ENCODE measurements at places on chromosomes 2 and 18.

DNA sequence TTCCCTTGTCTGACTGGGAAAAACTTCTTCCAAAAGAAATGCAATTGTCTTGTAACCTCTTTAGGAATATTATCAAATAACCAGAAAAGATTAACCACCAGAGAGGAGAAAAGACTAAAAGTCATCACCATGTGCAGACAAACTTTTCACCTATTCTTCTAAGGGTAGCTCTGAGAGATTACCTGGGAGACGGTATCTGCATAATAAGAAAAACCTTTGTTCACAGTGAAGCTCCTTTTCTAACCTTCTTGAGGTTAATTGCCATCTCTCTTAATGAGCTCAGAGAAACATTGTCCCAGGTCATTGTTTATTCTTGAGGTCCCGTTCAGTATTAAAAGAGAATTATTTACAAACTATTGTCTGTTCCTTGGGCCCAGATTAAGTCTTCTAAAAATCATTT is 1091.2 kb upstream of the LRRTM1 start:
- no peak for DNase-seq

DNA sequence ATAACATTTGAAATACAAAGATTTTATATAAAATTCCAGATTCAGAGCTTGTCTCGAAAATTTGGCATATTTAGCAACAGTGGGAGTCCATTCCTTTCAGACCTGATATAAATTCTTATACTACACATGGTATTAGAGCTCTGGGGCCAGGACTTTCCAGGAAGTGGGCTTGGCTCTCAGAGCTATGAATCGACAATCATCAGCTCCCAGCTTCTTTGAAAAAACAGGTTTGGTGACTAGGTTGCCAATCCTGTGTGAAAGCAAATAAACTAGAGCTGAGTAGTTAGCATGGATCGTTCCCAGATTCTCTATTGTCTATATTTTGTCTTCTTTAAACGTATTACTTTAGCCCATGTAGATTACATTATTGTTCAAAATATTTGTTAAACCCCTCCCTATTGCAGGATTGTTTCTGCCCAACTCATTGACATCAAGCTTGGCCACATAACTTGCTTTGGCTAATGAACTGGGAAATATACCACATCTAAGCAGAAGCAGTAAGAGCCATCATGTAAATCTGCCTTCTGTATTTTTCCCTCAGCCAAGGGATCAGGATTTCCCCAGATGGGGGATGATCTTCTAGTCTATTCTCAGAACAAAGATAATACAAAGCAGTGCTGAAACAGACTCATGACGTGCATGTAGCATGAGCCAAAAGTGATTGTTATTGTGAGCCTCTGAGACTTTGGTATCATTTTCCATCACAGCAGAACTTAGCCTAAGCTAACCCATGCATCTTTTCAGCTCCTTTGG is 105.4 kb downstream of the KCNH7 start:
- DNase-seq, result no peak

DNA sequence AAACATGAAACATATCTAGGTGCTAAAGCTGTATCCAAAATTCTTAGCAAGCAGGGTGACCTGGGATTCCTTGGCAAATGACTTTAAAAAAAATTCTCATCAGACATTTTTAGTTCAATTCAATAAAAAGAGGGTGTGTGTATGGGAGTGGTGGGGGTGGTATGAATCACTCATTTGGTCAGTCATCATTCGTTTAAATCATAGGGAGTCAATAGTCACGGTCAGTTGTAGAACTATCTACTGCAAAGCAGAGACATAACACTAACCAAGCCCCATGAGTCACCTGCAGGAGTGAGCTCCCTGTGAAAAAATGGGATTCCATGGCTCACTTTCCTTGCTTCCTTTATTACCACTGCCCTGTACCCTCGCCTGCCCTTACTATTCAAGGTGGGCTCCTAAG is 380.6 kb upstream of the TCF4 start:
- DNase-seq, result no peak

DNA sequence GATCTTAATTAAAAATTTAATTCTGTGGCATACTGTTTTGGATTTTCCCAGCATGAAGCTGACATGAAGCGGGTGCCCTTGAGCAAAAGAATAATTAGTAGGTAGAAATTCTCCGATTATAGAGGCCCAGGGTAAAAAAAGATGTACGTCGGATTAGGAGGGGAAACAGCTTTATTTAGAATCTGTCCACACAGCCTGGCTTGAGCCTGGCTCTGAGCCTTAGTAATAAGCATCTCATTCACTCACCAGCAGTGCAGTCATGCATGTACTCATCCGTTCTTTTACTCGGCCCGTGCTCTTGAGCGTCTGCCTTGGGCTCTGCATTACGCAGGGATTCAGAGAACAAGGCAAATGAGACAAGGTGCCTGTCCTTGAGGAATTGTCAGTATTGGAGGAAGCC is 219.3 kb downstream of the AGAP1 start:
- DNase-seq, result no peak

DNA sequence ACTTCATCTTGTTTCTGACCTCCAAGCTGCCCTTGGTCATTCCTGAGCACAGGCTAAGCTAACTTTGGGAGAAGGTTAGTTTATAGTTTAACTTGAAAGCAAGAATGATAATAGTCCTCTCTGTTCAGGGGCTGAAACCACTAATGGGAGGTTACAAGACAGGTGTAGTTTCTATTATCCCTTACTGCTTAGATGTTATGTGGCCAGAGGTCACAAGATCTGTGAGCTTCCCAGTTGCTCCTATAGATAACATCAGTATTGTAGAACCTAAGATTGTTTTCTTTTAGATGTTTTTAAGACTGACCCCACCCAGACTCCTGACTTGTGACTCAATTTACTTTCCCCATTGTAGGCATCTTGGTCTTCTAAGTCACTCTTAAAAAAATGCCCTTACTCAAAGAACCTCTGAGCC is 94.8 kb upstream of the LPIN2 start:
- no peak for DNase-seq

GRCh38 chr2:53315149-53315548 is 452.5 kb upstream of the CHAC2 start:
- no peak for DNase-seq

- no peak for DNase-seq
These were observed 677.0 kb upstream of the FANCL start for GRCh38 chr2:58918141-58918540.

DNA sequence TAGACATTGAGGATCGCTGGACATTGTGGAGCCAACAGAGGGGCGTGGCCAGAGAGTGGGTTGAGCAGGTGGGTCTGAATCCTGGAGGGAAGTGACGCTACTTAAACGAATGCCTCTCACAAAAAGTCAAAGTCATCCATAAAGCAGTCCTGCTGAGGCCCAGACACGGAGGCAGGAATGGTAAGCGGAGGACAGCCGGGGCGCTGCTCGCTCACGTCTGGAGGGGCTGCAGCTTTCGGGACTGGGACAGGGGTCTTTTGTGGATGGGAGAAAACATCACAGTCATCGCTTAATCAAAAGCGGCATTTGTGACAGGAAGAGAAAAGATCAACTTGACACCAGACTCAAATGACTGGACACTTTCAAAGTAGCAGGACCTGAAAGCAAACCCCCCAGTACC is 88.4 kb downstream of the PTGR3 start:
- DNase-seq, result no peak

- no peak for DNase-seq
These were observed 40.4 kb downstream of the COL3A1 start for GRCh38 chr2:189014449-189015138.

DNA sequence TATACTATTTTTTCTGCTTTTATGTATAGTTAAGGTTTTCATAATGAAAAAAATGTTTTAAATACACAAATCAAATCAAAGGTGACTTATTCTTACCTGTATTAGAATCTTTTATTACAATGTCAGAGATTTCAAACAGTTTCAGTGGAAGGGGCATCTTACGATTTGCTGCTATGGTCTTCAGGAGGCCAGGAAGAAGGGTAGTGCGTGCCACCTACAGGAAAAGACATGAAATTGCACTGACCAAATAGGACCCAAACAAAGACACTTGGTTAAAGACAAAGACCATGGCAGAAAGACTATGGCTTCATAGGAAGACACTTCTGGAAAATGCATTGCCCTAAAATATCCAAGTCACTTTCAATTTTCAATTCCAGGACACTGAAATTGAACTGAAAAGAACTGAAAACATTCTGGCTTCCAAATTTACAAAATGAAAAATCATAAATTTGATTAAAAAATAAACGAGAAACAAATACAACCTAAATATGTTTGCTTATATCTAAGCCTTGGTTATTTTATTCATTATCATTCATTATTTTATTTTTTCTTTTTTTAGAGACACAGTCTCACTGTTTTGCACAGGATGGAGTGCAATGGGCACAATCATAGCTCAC is 42.1 kb downstream of the FARSB start:
- DNase-seq, result no peak

GRCh38 chr18:28439870-28440269 is 262.9 kb upstream of the CDH2 start:
- DNase-seq, result no peak

GRCh38 chr2:62410926-62411456 is 95.0 kb downstream of the TMEM17 start:
- DNase-seq, result no peak

DNA sequence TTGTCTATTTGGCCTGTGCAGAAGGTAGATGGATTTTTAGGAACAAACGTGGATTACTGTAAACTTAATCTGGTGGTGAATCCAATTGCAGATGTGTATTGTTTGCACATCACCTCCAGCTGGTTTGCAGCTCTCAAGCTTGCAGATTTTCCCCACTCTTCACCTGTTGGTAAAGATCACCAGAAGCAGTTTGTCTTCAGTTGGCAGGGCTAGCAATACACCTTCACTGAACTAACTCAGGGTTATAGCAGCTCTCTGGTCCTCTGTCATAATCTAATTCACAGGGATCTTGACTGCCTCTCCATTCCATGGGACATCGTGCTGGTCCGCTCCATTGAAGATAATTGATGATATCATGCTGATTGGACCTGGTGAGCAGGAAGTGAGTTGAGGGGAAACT is 181.5 kb downstream of the VAPA start:
- no peak for DNase-seq

DNA sequence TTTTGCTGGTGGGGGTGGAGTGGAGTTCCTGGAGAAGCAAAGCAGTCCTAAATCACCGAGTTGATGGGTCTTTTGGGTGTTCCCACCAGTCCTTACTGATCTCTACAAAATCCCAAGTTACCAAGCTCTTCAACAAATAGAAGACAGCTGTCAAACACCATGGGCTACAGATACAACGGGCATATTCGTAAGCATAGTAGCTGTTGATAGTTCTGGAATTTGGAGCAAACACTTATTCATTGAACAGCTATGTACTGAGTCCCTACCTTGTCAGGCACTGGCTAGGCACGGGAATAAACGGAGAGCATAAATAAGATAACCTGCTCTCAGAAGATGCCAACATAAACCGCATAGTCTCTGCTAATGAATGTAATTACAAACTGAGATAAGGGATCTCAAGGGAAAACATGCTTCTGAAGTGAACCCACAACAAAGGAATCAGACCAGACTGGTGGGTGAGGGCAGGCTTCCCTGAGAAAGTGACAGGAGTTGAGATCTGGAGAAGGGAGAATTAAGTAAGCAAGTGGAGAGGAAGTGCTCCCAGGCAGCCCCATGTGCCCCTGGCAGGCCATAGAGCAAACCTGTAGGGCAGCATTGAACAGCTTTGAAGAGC is 947 bp upstream of the ANKRD44 start:
- DNase-seq, result no peak

- DNase-seq, result no peak
These were observed 55.2 kb upstream of the STON1 start for GRCh38 chr2:48474574-48475298.

DNA sequence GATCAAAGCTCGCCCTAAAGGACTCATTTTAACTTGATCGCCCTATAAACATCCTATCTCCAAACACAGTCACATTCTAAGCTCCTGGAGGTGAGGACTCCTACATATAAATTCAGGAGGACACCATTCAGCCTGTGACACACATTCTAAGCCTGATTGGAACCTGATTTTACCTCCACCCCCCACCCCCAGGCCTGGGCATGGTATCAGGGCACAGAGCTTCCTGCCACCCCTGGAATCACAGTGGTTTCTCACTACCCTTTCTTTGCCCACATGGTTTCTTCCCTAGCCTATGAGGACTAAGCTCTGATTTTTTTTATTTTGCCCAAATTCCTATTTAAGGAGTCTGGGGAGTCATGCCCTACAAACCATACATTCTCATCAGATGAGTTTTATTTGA is 428.1 kb upstream of the ID2 start:
- DNase-seq, result no peak

GRCh38 chr18:44848644-44849335 is 168.1 kb downstream of the SETBP1 start:
- no peak for DNase-seq

DNA sequence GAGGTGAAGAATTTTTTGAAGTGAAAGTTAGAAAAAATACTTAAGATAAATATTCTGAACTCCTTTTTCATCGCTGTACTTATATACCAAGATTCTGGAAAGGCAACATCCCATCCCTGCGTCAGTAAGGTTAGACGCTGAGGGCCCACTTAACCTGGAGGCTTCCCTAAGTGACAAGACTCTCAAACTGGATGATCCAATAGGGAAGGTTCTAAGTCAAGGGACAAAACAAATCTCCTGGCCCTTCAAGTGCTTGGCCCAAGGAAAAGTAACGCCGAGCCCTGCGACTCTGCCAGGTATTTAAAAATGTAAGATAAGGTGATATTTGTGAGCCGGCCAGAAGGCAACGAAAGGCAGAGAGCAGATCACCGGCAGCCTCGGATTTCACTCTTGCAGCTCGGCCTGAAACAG is 1.3 kb downstream of the STK39 start:
- no peak for DNase-seq

DNA sequence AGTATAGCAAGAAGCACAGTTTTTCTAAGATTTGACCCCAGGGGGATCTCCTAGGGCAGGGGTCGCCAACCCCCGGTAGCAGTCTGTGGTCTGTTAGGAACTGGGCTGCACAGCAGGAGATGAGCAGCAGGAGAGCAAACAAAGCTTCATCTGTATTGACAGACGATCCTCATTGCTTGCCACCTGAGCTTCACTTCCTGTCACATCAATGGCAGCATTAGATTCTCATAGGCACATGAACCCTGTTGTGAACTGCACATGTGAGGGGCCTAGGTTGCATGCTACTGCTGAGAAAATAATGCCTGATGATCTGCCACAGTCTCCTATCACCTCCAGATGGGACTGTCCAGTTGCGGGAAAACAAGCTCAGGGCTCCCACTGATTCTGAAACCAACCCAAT is 136.2 kb downstream of the RGPD3 start:
- no peak for DNase-seq

DNA sequence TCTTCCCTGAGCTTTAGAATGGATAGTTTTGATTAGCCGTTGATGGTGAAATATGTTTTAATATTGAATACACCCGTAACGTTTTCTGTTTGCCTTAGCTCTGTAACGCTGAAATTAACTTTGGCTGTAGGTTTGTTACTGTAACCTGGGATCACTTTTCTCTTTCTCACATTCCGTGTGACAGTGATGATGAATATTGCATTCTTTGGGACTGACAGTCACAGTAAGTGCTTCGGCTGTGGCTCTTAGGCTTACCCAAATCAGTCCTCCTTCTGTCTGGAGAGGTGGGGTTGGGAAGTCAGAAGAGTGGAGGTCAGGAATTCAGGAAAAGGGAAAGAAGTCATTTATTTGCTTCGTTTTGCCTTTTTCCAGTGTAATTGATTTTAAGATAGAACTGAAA is 18.0 kb downstream of the RMC1 start:
- no peak for DNase-seq
